ENCODE measurements at places on chromosomes 16 and 17.
A peak's percentile ranks its signal among the peaks of the same experiment; 100 is the strongest.

DNA sequence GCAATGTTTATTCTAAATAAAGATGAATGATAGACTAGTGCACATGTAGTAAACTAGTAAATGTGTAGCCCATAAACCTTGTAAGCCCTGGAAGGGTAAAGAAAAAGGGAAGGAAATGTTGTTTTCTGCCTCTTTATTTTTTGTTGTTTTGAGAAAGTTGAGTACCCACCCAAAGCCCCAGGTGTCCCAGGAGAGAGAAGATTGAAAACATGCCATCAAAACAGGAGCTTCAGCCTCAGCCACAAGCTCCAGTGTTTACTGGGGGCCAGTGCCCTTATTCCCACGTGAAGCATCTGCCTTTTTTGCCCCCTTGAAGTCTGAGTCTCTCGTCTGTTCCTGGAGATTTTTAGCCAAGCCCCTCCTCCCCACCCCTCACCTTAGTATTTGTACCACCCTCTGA lies 121.5 kb downstream of the PRKCB start:
- no peak for DNase-seq

DNA sequence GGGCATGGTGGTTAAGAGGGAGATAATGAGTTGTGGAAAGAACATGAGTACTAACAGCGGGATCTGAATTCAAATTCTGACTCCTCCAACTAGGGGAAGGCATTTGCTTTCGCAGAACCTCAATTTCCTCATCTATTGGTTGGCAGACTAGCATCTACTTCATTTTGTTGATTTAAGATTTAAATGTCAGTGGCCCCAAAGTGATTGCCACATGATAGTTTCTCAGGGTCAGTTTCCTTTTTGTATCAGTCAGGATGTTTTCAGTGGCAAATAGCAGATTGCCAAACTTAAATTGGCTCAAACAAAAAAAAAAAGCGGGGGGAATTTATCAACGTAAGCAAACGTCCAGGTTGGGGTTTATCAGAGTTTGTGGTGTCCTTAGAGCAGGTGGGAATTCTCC lies 25.1 kb upstream of the NOS2 start:
- no peak for DNase-seq

- no peak for DNase-seq
These were observed 223.0 kb downstream of the BCAS3 start for GRCh38 chr17:60900688-60901087.

- DNase-seq: peak; percentile 31
These were observed at the start of gene NDRG4 for GRCh38 chr16:58499615-58500351. Gene NDRG4, plus strand, starts transcription at chr16:58500143. Its CDS starts 106 bp downstream, at chr16:58500249.

GRCh38 chr17:33651686-33652085 lies 358.6 kb upstream of the ASIC2 start:
- DNase-seq: no peak

GRCh38 chr16:4052801-4053293 lies 63.4 kb downstream of the ADCY9 start:
- no peak for DNase-seq

DNA sequence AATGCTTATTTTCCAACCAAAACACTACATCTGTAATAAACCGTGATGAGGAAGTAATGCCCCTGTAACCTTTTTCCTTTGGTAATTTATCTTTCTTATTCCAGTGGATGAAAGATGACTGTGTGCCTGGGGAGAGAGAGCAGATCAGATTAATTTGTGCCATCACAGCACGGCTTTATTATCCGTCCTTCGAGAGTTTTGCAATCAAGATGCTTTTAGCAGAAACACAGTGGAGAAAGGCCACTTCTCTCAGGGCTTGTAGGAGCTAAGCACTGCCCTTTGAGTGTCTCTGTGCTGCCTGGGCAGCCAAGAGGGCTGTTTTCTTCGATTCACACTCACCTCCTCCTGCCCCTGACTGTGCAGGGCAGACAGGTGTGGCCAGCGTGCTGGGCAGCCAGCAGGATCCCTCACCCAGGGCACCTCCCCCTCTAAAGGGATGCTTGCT lies 190.2 kb downstream of the PRKCA start:
- no peak for DNase-seq

GRCh38 chr16:49277766-49278566 lies 3.7 kb downstream of the CBLN1 start:
- no peak for DNase-seq

- no peak for DNase-seq
These were observed 827.6 kb upstream of the CA10 start for GRCh38 chr17:52986056-52986662.

DNA sequence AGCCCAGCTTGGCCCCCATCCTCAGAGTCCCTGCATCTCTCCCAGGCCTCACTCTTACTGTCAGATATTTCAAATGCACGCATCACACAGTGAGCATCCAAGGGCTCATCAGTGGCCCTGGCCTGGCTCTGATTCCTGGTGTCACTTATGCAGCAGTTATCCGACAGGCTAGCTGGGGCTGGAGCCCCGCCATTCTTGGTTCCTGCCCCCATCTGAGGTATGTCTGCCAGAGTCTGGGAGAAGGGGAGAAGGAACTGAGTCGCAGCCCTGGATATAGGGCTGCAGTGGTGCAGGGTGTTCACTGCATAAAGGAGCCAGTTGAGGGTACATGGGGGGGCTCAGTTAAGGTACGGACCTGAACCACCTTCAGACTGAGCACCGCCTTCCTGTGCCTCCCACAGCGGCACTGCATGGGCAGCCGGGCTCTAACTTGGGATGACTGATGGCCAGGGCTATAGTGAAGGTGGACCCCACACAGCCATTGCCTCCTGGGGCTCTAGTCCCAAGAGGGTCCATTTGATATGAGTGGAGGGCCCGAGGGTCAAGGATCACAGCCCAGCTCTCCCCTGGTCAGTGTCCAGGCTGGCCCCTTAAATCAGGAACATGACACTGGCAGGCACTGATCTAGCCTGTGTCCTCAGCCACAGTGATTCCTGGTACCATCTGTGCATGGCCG lies 1.8 kb upstream of the RASD1 start:
- peak; percentile 37 for DNase-seq
